T follicular helper cell (primary cell): ENCODE measurements at places on chromosomes 13 and 19.

DNA sequence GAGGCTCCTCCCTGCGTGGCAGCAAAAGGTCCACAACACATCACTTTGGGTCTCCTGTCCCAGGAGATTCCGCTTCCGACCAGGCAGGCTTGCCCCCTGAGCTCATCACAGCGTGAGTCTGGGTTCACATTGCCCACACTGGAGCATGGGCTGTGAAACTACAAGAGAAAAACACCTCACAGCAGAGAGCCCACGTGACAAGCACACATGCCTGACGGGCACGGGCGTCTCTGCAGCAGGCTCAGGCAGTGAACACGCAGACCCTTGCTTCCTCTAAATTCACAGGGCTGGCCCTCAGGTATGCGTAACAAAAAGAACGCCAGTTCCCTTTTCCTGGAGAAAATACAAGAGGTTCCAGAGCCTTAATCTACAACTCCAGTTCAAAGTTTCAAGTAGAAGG, 41.9 kb downstream of the RASA3 start:
- no peak for DNase-seq

GRCh38 chr13:70896136-70896535, 787.9 kb upstream of the KLHL1 start:
- DNase-seq, result no peak

DNA sequence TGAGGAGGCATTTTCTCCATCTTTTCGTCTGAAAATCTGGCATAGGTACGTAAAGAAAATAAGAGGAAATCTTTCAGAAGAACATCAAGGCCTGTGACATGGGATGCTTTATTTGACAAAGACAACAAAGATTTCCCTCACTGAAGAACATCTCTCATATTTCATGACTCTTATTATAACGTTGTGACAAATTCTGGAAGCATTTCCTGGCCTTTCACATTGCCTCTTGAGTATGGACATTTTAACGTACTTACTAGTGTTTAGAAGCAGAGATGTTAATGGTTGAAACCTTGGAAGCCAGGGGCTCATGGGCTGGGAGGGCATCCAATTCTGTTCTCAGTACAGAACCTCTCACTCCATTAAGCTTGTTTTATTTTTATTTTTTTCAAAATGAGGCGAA, 210.8 kb downstream of the DCT start:
- no peak for DNase-seq

- no peak for DNase-seq
These were observed 803.6 kb downstream of the DIAPH3 start for GRCh38 chr13:59360108-59360507.

DNA sequence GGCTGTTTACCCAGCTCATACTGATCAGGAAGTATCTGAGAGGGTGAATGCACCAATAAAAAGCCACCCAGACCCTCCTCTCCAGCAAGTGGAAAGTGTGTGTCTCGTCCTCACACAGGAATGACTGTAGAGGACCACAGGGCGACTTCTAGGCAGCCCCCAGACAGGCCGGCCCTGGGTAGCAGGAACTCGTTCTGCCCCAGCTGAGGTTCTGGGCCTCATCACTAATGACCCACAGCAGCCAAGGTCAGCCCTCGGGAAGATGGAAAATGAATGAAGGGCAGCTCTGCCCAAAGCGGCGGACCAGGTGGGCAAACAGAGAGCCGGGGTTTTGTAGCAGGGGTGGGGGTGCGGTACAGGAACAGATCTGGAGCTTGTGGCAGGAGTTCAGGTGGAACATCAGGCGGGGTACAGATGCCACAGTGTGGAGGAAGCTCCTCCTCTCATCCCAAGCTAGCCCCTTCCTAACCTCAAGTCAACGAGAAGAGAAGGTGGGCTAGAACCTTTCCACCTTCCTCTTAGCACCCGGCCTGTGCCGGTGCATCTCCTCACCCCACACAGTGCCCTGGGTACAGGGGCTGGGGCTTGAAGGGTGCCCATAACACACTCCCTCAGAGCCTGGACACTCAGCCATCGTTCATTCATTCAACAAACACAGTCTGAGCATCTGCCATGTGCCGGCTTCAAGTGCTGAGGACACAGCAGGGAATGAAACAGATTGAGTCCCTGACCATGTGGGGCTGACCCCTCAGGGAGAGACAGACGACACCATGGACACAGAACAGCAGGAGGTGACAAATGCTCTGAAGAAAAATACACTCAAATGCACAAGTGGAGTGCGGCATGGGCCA, 36.2 kb downstream of the RFX2 start:
- no peak for DNase-seq

GRCh38 chr19:35868172-35868822, at the start of gene APLP1:
APLP1 (plus strand) TSS chr19:35868574; CDS start chr19:35868637, 63 bp downstream.
- DNase-seq, result peak; percentile 37

DNA sequence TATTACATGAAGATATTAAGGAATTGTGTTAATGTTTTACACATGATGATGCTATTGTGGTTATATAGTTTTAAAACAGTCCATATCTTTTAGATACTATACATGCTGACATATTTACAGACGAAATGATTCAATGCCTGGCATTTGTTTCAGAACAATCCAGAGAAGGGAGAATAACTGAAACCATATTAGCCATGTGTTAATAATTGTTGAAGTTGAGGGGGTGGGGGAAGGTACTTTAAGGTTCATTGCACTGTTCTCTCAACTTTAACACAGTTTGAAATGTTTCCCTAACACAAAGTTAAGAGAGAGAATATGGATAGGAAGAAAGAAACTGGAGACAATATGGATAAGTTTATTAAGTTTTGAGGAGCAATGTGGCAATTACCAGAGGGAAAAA, 5.8 kb downstream of the CRYL1 start:
- DNase-seq, result no peak

DNA sequence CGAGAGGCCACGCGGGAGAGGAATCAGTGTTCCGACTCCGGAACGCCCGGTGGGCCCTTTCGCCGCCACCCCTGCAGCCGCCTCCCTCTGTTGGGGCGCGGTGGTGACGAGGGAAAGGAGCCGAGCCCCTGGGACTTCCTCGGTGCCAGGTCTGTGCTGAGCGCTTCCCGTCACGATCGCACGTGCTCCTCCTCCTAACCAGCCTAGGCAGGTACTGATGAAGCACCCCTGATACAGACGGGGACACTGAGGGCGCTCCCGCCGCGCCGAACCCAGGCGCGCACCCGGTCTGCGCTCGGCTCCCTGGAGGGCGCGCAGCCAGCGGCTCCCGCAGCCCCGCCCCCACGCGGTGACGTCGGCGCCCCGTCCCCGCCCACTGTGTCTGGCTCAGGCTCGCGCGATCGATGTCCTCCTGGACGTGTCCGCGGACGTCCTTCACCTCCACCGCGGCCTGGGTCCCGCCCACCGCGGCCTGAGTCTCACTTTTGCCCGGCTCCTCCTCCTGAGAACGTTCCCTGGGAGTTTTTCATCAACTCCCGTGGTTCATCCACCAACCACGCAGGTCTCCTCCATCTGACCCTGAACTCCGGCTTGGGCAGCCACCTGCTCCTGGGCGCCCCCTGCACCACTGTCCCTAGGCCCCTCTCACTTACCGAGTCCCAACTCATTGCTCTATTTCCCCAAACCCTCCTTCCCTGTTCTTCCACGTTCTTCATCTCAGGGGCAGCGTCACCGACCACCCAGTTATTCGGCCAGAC, 2.6 kb upstream of the KLK15 start:
- peak; percentile 40 for DNase-seq

DNA sequence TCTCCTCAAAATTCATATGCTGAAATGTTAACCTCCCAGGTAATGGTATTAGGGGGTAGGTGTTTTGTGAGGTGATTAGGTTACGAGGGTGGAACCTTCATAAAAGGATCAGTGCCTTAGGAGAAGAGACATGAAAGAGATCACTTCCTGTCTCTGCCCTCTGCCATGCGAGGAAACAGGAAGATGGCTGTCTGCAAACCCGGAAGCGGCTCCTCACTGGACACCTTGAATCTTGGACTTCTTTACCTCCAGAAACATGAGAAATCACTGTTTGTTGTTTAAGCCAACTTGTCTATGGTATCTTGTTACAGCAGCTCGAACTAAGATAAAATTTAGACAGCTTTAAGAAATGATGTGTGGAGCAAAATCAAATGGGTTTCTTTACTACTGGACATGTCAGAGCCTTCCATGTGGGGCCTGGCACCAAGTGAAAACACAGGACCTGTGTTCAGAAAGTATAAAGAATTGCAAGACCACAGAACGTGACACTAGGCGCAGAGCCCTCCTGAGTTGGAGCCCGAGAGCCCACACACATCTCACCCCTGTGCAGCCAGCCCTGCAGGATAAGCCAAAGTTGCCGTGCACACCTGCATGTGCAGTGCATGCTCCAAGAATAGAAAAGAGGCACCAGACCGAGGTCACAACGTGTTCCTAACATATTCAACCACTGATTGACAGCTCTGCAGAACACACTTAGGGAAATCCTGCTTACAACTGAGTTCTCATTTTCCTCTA, 112.5 kb upstream of the UQCRFS1 start:
- DNase-seq, result no peak

- DNase-seq, result no peak
These were observed 9.0 kb upstream of the MYDGF start for GRCh38 chr19:4678881-4679790.
